ENCODE measurements at places on chromosomes 12 and 14. TPM values are rescaled to one million over a fixed set of nuclear protein-coding genes. Genes with fewer than 3 reads are reported as not detected.
A peak's percentile ranks its signal among the peaks of the same experiment; 100 is the strongest.

The KRT5 gene
- not detected for total RNA-seq

The SOX5 gene
- total RNA-seq = 1.7 TPM

The RNASE3 gene
- total RNA-seq = not detected

The ERH gene
- total RNA-seq = 215 TPM

The TMPRSS12 gene
- total RNA-seq = not detected

The TRAF3 gene
- total RNA-seq = 137 TPM

The CD4 gene
- total RNA-seq = 141 TPM

- no peaks in the 10 kb centered on the region for H3K4me1 ChIP-seq
- no peak for DNase-seq
- peaks cover 7% of the 10 kb centered on the region for H3K27me3 ChIP-seq
These were observed 38.2 kb downstream of the TRPV4 start for GRCh38 chr12:109795023-109795422.

GRCh38 chr12:110426406-110426805 is 22.9 kb upstream of the ANAPC7 start:
- no peaks in the 10 kb centered on the region for H3K27me3 ChIP-seq
- no peak overlapping the region for H3K4me3 ChIP-seq
- H3K27ac ChIP-seq = no peak overlapping the region
- H3K4me1 ChIP-seq = no peaks in the 10 kb centered on the region

DNA sequence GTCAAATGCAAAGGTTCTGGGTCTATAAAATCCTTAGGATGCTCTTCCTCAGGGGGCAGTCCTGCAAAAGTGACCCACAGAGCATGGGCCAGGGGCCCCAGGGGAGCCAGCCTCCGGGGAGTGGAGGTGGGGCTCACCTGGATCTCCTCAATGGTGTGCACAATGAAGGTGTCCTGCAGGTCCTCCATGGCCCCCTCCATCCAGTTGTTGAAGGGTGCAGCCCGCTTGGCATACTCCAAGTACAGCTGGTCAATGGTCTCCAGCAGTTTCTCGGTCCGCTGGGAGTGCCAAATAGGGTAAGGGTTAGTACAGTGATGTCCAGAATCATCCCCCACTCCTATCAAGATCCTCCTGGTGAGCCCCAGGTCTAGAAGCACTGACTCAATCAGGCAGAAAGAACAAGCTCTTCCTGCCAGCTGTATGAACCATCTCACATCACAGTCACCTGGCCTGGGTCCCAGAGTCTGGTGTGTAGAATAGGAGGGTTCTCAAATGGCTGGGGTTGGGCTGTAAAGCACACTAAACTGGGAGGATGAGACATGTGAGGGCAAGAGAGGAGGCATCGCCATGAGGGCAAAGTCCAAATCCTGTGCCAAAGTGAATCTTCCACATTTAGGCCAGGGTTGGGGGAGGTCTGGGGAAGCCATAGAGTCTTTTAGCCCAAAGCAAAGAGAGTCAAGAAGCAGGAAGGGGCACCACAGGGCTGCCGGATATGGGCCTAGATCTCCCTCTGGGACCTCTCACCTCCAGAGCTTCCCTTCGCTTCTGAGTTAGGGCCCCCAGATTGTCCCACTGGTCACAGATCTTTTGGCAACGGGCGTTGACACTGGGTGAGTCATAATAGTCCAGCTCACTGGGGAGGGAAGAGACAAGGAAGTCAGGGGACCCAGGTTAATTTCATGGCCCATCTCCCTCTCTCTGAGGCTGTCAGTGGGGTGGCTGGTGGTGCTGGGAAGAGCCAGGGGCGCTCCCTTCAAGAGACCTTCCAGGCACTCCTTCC is 91.5 kb upstream of the ZFP36L1 start:
- no peak for DNase-seq
- H3K27me3 ChIP-seq = no peaks in the 10 kb centered on the region
- no peaks in the 10 kb centered on the region for H3K4me1 ChIP-seq
- no peak overlapping the region for H3K4me3 ChIP-seq
- H3K36me3 ChIP-seq = peaks cover 4% of the 10 kb centered on the region

GRCh38 chr14:29898470-29898869 is 29.2 kb downstream of the PRKD1 start:
- H3K36me3 ChIP-seq = no peaks in the 10 kb centered on the region
- H3K4me3 ChIP-seq = no peak overlapping the region
- no peaks in the 10 kb centered on the region for H3K27me3 ChIP-seq

DNA sequence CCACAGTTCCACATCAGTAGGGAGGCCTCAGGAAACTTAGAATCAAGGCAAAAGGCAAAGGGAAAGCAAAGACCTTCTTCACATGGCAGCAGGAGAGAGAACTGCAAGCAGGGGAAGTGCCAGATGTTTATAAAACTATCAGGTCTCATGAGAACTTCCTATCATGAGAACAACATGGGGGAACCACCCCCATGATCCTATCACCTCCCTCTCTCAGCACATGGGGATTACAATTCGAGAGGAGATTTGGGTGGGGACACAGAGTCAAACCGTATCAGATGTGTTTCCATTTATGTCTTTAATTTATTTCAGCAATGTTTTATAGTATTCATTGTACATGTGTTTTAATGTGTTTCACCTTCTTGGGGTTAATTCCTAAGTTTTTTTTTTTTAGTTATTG is 25.8 kb downstream of the METAP2 start:
- H3K27me3 ChIP-seq = no peaks in the 10 kb centered on the region
- no peak for DNase-seq
- H3K4me1 ChIP-seq = peaks cover 20% of the 10 kb centered on the region
- H3K36me3 ChIP-seq = peaks cover 44% of the 10 kb centered on the region
- peak overlapping the region; percentile 85 for H3K27ac ChIP-seq

DNA sequence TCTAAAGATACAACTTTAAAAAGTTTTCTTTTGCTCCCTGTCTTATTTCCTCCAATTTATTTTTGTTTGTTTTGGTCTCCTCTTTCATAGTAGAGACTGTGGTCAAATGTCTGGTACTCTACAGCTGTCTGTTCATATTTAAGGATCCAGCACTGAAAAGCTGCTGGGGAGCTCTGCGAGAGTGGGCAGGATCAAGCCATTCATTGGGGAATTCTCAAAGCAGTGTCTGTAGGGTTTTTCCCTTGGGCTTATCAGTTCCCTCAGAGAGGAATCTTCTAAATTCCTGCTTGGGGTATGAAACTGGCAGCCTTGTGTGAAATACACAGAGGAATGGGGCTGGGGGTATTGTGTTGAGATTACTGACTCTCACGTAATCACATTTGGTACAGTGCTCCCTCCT is 52.3 kb downstream of the FNTB start:
- H3K4me3 ChIP-seq = no peak overlapping the region
- peaks cover 8% of the 10 kb centered on the region for H3K36me3 ChIP-seq
- no peaks in the 10 kb centered on the region for H3K4me1 ChIP-seq
- no peak for DNase-seq
- H3K27ac ChIP-seq = no peak overlapping the region

DNA sequence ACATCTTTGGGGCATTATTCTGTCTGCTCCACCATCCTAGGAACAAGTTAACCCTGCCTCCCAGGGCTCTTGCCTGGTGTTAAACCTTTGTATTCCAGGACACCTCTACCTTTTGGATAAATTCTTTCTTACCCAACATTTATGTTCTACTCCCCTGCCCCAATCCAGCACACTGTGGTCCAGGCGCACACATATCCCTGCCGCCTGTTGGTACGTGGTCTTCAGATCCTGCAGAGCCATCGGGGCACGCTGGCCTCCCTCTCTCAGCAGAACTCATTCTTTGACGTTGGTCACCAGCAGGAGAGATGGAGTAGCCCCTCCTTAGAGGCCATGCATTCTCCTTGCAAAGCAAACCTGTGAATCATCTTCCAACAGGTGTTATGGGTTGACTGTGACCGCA is 5.1 kb upstream of the TMEM179 start:
- H3K27me3 ChIP-seq = peaks cover 27% of the 10 kb centered on the region
- DNase-seq = no peak
- no peaks in the 10 kb centered on the region for H3K4me1 ChIP-seq
- no peak overlapping the region for H3K27ac ChIP-seq
- H3K4me3 ChIP-seq = no peak overlapping the region
- no peaks in the 10 kb centered on the region for H3K36me3 ChIP-seq

DNA sequence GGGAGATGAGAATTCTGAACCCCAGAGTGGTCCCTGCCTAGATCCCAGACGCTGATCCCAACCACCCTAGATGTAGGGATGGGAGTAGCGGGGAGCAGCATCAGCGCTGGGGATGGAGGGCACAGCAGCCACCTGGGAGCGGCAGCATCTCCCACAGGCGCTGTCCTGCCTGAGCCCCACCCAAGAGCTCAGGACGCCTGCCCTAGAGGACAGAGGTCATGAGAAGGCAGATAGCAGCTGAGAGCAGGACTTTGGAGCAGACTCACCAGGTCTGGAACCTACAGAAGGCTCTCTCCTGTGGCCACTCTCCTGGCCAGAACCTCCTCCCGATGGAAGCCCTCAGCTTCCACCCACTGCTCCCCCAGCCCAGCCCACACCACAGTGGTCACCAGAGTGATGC is 7.2 kb downstream of the CCDC85C start:
- no peak overlapping the region for H3K4me3 ChIP-seq
- no peaks in the 10 kb centered on the region for H3K36me3 ChIP-seq
- H3K27ac ChIP-seq = no peak overlapping the region
- H3K27me3 ChIP-seq = no peaks in the 10 kb centered on the region
- DNase-seq = no peak
- H3K4me1 ChIP-seq = peaks cover 25% of the 10 kb centered on the region

DNA sequence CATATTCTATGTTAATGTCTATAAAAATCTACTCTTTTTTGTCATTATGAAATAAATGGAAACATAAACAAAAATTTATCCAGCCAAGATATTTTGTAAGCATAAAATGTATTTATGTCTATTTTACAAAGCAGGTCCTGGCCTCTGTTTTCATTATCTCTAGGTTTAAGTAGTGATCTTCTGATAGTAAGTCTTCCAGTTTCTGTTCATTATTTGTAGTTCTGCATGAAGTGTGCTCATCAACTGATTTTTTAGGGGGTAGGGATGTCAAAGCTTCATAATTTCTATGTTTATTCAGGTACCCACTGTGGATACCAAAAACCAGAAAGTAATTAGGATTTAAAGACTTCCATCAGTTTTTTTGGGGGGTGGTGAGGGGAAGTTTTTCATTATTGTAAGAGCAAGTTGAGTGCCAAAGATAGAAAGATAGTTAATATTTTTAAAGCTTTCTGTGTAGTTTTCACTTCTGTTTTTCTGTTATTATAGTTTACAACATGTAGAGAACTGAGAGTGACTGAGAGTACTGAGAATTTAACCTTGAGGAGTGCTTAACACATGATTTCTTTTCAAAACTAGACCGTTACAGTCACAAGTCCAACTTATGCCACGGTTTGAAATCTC is 30.6 kb upstream of the LMO3 start:
- H3K4me3 ChIP-seq = no peak overlapping the region
- no peak overlapping the region for H3K27ac ChIP-seq
- peaks cover 3% of the 10 kb centered on the region for H3K36me3 ChIP-seq
- DNase-seq = no peak
- H3K4me1 ChIP-seq = no peaks in the 10 kb centered on the region
- H3K27me3 ChIP-seq = no peaks in the 10 kb centered on the region

Measured in activated T-cell treated with anti-CD3 and anti-CD28 coated beads, Interleukin-2, amount 50 U/mL, for 72 hours (primary cell).